ENCODE measurements at places on chromosomes 12 and 14.
A peak's percentile ranks its signal among the peaks of the same experiment; 100 is the strongest.

- DNase-seq: no peak
These were observed 144.8 kb downstream of the KITLG start for GRCh38 chr12:88435334-88436076.

DNA sequence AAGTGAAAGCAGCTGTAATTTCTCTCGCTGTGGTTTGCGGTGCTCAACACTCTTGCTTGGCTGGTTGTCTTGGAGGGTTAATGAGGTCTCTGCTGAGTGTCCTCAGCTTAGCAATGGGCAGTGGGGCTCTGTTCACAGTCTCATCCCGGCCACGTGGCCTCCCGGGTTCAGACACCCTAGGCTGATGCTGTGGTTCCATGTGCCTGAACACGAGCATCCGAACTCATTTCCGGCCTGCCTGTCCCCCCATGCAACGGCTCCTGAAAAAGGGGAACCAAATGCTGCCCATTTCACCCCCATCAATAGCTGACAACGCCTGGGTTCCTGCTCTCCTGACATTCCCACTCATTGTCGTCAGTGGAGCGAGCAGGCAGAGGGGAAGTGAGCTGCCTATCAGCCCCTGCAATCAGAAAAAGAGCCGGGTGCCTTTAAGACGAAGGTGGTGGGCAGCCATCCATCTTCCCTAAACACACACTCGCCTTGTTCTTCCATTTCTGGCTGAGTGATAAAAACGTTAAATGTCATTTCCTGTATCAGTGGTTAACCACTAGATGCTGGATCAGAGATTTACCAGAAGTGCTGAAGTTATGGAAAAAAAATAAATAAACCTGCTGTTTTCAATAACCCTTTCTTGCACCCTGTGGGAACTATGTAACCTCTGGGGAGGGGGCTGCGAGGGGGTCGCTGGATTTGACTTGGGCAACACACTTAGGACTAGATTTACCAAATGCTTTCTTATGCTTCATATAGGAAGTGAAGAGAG, 60.3 kb upstream of the BCL2L14 start:
- no peak for DNase-seq

DNA sequence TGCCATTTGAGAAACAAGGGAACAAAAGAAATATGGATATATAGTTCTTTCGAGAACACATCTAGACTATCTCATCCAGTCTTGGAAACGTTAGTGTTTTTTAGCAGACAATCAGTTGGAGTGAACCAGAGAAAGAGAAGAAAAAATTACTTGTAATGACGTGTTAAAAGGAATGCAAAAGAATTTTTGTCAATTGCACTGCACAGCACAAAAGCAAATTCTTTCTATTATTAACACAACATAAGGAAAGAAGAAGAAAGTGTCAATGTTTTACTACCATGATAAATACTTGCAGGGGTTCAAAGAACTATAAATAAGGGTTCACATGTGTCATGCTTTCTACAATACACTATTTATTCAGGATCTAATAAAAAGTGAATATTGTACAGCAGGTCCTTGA, 27.5 kb upstream of the GSG1 start:
- DNase-seq: no peak

DNA sequence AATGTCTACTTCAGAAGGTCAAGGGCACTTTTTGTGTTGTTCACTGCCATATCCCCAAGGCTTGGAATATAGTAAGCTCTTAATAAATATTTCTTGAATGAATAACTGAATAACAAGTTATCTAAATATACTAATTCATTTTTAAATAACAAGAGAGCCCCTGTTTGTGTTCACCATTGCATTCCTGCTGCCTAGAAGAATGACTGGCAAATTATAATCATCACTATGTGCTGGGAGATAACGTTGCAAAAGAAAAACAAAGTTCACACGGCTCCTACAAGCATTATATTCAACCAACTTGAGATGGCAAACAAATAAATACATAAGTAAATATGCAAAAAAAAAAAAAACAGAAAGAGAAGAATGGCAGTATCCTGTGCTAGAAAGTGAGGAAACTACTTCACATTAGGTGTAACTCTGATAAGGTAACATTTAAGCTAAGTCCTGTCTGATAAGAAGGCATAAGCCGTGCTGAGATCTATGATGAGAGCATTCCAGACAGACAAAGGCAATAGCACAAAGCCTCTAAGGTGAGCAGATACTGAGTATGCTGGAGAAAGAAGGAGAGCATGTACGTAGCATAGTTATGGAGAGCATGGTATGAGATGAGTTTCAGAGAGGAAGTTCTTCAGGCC, 9.2 kb upstream of the TSPAN8 start:
- DNase-seq: no peak

DNA sequence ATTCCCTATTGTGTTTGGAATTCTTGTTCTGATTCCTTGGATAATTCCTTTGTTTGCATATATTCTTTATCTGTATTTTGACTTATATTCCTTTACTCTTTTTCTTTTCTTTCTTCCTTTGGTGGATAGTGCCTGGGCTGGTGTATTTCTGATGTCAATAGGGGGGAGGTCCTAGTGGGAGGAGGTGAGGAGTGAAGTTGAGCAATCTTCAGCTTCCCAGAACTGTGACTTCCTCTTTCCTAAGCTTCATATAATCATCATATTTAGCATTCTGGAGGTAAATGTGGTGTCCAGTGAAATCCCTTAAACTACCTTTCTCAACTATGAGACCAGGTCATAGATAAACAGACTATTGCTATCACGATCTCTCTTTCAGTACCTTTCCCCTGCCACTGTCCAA, 29.6 kb upstream of the TBPL2 start:
- DNase-seq: no peak

DNA sequence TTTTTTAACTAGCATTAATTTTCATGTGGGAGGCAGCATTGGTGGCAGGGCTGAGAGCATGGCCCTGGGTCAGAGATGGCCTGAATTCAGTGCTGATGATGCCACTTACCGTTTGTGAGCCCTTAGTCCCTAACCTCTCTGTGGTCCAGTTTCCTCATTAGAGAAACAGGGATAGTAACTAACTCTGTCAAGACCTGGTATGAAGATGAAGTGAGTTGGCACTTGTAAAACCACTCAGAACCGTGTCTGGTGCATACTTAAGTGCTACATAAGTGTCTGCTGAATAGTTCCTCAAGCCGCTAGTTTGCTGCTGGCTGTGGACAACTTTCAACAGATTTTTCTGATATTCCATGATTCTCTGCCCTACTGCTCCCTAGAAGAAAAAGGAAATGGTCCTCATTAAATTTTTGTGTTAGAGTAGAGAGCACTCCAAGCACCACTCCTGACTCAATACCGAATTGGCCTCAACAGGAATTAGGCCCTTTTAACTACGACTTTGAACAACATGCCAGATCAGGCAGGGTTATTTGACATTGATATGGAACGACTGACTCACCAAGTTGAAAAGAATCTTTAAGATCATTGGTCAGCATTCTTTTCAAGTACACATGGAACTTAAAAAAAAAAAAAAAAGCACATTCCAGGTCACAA, 250.2 kb downstream of the ANO2 start:
- DNase-seq: no peak

GRCh38 chr12:63149909-63150712, 890 bp downstream of the AVPR1A start:
- DNase-seq: no peak

DNA sequence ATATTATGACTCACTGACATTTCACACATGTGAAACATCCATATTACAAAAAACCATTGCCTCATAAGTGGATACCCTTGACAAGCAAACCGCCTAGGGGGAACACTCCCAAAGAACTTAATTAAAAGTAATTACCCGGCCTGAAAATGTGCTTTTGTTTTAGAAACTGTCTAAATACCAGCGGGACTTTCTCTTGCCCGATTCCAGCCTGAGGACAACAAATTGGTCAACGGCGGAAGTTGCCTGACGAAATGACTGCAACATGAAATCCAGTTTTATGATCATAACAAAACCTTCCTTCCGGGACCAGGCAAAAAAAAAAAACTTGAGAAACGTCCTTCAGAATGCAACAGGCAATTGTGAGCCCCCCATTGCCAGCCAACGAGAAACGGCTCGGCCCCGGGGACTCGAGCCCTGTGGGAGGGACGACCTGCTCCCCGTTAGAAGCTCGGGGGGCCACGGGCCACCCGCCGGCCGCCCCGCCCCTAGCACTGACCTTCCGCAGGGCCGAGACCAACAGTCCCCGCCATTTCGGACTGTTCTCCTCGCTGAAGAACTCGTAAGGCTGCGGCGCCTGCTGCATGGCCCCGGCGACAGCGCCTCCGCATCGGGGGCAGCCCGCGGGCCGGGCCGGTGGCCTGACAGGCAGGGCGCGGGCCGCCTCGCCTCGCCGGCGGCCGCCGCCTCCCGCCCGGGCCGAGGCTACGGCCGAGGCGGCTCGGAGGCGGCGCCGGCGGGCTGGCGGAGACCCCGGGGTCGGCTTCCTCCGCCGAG, 490 bp downstream of the SOS2 start:
- peak; percentile 20 for DNase-seq

DNA sequence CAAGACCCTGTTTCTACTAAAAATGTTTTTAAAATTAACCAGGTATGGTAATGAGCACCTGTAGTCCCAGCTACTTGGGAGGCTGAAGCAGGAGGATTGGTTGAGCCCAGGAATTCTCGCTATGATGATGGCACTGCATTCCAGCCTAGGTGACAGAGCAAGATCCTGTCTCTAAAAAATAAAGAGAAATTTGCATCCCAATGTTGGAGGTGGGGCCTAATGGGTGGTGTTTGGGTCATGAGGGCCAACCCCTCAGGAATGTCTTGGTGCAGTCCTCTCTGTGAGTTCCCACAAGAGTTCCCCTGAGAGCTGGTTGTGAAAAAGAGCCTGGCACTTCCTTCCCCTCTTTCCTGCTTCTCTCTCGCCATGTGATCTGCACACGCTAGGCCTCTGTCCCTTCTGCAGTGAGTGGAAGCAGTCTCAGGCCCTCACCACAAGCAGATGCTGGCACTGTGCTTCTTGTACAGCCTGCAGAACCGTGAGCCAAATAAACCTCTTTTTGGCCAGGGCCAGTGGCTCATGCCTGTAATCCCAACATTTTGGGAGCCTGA, 11.3 kb downstream of the ACOT6 start:
- DNase-seq: no peak

DNA sequence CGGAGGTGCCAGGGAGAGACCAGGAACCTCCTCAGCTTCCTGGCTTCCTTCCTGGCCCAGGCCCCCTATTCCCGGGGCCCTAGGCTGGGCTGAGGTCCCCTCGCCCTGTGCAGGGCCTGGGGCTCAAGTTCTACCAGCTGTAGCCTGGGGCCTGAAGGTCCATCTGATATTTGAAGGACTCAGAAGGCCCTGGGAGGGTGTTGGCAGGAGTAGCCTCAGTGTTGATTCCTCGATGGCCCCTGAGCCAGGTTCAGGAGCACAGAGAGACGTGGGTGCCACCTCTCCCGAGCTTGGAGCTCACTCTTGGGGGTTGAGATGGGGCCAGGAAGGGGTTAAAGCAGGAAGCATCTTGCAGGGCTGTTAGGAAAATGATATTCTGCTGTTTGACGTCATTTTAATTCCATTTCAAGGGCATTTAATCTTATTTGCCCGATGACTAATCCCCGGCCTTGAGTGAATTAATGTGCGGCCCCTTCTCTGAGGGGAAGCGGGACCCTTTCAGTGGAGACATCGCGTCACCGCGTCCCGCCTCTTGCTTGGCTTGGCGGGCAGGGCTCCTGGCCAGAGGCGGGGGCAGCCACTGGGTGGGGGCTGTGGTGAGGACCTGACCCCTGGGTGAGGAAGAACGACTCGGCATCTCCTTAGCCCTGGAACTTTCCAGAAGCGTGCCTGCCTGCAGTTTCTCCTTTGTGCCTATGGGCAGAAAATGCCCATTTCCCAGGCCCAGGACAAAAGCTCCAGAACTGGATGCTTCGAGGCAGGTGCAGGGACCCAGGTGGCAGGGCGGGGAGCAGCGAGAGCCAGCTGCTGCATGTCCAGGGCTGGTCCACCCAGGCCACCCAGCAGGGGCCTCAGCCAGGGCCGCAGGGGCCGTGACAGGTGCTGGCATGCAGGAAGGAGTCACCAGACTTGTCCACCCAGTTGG, 158.3 kb downstream of the KIF26A start:
- DNase-seq: no peak

DNA sequence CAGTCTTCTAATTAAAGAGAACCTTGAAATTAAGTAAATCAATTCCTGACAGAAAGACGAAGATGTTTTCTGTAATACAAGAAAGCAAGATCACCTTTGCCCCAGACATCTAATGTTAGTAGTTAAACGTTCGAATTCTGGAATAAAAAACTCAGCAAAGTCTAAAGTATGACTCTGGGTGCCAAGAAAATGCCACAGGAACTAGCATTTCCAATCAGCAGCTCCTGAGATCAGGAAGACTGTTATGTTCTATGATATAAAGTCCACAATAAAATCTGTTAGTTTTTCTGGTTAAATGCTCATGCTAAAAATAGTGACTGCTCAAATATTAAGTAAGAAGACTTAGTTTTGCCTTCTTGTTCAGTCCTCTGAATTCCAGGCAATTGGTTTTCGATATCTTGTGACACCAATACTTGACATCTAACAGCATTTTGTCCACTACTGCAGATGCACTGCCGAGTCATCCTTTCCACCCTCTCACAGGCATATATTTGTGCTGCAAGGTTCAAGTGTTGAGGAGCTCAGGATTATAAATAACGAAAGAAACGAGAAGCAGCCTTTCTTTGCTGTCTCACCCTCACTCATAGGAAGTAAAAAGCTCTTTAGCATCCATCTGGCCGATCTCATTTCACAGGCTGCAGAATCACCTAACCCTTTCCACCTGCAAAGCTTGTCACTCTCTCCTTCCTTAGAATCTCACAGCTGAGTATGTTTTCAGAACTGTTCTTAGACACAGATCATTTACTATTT, 32.0 kb downstream of the SSH1 start:
- no peak for DNase-seq

GRCh38 chr12:47978598-47978873, 15.1 kb downstream of the TMEM106C start:
- DNase-seq: no peak

DNA sequence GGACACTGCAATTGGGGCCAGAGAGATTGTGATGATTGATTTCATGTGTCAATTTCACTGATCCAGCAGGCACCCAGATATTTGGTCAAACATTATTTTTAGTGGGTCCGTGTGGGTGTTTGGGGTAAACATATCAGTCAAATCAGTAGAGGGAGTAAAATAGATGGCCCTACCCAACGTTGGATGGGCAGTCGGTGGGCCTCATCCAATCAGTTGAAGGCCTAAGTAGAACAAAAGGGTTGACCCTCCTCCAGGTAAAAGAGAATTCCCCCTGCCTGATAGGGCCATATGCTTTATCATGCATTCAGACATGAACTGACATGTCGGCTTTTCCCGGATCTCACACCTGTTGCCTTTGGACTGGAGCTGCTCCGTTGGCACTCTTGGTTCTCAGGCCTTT, 195.1 kb upstream of the CAND1 start:
- no peak for DNase-seq

- no peak for DNase-seq
These were observed 132.6 kb upstream of the MAP1LC3B2 start for GRCh38 chr12:116426391-116427136.

GRCh38 chr12:78210506-78210860, 379.8 kb downstream of the NAV3 start:
- no peak for DNase-seq

DNA sequence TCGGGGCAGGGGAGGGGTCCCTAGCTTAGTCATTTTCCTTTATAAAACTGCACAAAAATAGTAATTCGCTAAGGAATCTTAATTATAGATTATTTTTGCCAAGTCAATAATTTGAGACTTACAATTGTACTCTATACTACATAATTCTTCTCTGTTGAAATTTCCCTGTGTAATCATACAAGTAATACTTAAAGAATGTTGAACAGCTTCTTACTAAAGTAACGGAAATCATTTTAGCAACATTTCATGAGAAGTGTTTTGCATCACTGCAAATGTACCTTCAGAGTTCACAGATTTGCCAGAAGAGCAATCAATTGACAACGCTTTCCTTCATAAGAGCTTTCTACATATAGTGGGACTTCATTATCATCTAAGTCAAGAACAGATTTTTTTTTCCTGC, 7.9 kb upstream of the GNG2 start:
- DNase-seq: no peak

All from HuH-7 (cell line).